ENCODE measurements at places on chromosomes 12 and 14. TPM values are rescaled to one million over a fixed set of nuclear protein-coding genes. Genes with fewer than 3 reads are reported as not detected.

Gene DNAH10
- 0.02 TPM for polyA plus RNA-seq

Gene LRP1-AS
- polyA plus RNA-seq, result not detected

Gene KIF5A
- polyA plus RNA-seq, result 0.76 TPM

Gene LYZ
- 10.1 TPM for polyA plus RNA-seq

Gene NEUROD4
- polyA plus RNA-seq, result 0.02 TPM

Gene TC2N
- polyA plus RNA-seq, result 23.9 TPM

Gene MAGOHB
- polyA plus RNA-seq, result 13.7 TPM

Gene SOCS4
- 4.9 TPM for polyA plus RNA-seq

Gene KLRC1
- 0.15 TPM for polyA plus RNA-seq

Gene COX14
- 36.5 TPM for polyA plus RNA-seq

Gene NGB
- 0.38 TPM for polyA plus RNA-seq

Gene BDKRB2
- 3.9 TPM for polyA plus RNA-seq

Gene TMTC1
- polyA plus RNA-seq, result 1.2 TPM

Gene VRTN
- polyA plus RNA-seq, result not detected
